ENCODE measurements at places on chromosomes 2 and 18.

GRCh38 chr2:32852856-32853255 is 93.9 kb upstream of the LTBP1 start:
- no peak for DNase-seq

- DNase-seq: no peak
Measured at GRCh38 chr18:22031611-22032010, 137.8 kb upstream of the GATA6 start.

- no peak for DNase-seq
Measured at GRCh38 chr2:46999857-47000678, 84.5 kb upstream of the MCFD2 start.

GRCh38 chr2:941871-942270 is 8.8 kb upstream of the SNTG2 start:
- DNase-seq: no peak

DNA sequence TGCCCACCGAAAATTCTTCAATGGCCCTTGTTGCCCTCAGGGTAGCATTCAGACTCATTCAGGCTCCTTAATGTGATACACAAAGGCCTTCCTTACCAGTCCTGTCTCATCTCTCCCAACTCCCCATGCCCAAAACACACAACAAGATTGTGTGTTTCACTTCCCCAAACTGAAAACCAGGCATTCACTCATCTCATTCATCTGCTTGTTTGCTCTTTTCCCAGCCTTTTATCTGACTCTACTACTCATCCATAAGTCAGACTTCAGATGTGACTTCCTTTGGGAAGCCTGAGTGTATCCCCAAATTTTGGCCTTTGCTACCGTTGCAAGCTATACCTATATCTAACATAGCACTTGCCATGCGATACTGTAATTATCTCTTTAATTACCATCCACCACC is 9.7 kb upstream of the SLC39A10 start:
- DNase-seq: no peak

DNA sequence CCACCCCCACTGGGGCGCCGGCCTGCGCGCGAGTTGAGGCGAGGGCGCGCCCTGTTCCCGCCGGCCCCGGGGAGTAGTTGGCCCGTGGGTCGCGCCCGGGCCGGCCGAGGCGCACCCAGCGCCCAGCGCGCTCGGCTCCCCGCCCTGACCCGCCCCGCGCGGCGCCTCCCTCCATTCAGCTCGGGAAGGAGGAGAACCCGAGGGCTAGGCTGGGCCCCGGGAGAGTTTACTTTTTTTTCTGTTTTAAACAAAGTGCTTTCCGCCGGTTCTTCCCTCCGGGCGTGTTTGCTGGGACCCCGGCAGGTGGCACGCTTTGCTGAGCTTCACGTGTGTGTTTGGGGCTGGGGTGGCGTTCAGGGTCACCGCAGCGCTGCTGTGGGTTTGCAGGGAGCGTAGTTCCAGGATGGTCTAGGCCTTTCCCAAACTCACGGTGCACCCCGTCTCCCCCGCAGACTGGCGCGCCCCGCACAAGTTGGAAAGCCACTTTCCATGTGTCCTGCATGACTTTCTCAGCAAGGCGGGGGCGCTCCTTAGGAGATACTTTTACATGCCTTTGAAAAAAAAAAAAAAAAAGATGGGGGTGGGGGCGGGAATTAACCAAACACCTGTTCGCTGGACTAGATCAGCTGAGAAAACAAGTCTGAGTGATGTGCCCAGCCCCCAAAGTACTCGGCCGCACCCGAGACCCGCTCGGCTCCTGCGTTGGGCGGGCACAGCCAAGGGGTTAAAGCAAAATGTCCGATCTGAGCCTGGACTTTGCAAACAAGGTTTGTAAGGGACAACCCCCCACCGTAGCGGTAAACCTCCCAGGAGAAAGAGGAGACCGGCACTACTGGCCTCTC is 825 bp downstream of the ITGA6 start:
- DNase-seq: peak; percentile 47

All from stimulated activated CD4-positive, alpha-beta T cell treated with anti-CD3 and anti-CD28 coated beads, Interleukin-1b, Interleukin-23, amount 100 ng/mL, for 24 hours (primary cell).